GM12878 (cell line): ENCODE measurements at places on chromosomes 6 and 20.

GRCh38 chr6:137542713-137543112, 48.5 kb upstream of the OLIG3 start:
- DNase-seq = no peak

- DNase-seq = no peak
Observed at GRCh38 chr6:168129292-168130167, 50.5 kb upstream of the FRMD1 start.

- no peak for DNase-seq
Observed at GRCh38 chr6:74967821-74968220, 238.0 kb downstream of the COL12A1 start.

DNA sequence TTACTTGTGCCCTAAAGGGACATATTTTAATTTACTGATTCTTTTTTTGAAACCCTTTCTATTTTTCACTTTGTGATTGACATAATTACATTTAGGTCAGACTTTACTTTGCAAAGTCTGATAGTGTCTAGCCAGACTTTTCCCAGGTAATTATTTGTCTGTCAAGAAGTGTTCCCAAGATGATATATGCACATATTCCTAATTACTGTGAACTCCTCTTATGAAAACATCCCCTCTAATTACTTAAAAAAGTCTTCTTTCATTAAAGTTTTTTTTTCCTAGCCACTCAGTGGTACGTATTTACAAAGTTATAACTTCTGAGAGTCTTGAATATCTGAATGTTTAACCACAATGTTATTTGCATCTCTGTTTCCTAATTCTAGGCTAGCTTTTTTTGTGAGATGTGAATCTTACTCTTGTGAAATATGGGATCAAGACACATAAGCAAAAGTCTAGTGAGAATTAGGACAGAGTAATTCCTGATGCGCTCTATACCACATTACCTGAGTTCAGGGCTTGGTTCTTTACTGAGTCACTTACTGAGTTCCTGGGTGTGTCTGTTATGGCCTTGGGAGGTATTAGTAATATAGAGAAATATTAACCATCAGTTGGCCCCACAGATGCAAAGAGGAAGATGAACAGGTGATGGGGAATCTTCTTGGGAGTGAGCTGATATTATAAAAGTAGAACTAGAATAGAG, 27.9 kb downstream of the FAM83B start:
- DNase-seq = no peak

GRCh38 chr20:64140061-64140931, 24.0 kb upstream of the MYT1 start:
- no peak for DNase-seq

GRCh38 chr6:157328108-157328692, 4.9 kb upstream of the TMEM242 start:
- DNase-seq = no peak

GRCh38 chr6:16420715-16421461, 182.5 kb downstream of the GMPR start:
- peak; percentile 97 for DNase-seq

GRCh38 chr6:87378947-87379346, 28.8 kb upstream of the CFAP206 start:
- no peak for DNase-seq

DNA sequence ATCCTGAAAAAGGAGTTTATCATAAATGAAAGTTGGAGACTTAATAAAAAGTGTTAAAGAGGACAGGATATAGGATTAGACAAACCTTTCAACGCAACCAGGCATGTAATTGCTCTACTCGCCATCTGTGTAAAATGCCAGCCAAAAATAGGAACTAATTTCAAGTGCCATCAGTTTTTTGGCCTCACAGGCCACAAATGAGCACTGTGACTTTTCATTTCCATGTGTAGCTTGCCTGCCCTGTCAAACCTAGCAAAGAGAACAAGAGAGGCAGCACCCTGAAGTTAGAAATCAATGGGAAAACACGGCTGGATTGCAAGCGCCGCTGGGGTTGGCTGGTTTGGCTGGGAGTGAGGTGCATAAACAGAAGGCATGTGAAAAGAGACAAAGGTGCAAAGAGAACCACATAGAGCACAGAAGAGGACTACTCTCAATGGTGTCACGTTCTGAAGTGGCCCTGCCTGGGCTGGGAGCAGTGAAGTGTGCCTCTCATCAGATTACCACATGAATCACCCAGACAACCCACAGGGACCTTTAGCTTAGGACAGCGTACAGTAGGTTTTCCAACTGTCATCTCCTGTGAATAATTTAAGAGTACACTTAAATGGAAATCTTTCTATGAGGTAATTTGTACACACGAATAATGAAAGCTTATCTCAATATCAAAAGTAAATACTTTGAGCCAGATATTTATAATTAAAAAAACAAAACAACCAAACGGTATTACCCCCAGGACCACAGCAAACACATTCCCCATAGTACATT, 78.0 kb upstream of the NHSL1 start:
- DNase-seq = peak; percentile 16

GRCh38 chr6:15001326-15001910, 244.5 kb upstream of the JARID2 start:
- DNase-seq = no peak

DNA sequence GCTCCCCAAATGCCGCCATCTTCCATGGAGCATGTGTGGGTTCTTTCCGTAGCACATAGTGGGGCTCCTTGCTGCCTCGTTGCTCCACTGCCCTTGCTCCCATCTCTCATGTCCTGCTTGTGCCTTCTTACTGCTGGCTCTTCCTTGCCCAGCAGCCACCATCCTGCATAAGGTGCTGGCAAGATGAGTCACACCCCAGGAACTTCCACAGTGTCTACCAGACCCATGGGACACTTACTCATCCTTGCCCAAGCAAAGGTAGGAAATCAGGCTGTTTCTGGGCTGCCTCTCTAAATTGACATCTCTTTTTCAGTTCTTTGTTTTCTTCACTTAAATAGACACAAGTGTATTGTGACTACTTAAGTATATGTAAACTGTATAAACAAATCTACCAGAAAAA, 39.4 kb upstream of the RGS17 start:
- DNase-seq = no peak

DNA sequence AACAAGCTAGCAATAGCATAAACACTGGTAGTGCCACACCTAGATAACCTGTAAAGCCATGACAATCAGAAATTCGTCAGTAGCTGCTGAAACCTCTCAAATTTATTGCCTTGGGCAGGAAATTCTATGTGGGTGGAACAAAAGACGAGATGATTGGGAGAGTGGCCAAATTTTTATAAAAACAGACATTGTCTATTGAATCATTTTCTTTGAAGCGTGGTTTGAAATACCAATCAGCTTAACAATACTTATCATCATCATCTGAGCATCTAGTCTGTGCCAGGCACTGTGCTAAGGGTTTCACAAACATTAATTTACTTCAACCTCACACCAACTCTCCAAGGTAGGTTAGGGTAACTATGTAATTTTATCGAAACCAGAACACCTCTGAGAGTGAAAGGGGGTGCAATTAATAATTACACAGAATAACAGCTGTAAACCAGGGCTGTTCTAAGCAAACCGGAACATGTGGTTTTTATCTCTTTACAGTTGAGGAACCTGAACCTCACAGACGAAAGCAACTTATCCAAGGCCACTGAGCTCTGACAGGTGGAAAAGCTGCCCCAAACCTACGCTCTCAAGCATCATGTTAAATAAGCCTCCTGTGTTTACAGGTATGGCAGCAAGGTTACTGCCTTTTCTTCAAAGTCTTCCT, 43.4 kb downstream of the NHSL1 start:
- DNase-seq = peak; percentile 77

GRCh38 chr6:11822346-11822745, 43.7 kb upstream of the ADTRP start:
- no peak for DNase-seq

GRCh38 chr6:41098366-41098765, 25.6 kb downstream of the NFYA start:
- DNase-seq = no peak

- no peak for DNase-seq
Observed at GRCh38 chr6:157381631-157382621, 936 bp downstream of the ZDHHC14 start.

DNA sequence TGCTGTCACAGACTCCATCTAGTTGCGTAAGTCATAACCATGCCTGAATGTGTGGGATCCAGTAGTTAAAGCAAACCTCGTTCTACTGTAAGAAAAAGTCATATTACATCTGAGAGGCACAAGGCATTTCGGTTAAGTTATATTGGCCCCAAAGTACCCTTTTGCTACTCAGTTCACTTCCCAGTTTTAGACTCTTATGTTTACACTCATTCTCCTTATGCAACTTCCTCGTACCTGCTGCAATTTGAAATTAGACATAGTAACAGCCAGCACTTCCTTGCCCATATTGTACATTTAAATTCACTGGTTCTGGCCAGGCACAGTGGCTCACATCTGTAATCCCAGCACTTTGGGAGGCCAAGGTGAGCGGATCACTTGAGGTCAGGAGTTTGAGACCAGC, 37.0 kb downstream of the PEX7 start:
- no peak for DNase-seq

DNA sequence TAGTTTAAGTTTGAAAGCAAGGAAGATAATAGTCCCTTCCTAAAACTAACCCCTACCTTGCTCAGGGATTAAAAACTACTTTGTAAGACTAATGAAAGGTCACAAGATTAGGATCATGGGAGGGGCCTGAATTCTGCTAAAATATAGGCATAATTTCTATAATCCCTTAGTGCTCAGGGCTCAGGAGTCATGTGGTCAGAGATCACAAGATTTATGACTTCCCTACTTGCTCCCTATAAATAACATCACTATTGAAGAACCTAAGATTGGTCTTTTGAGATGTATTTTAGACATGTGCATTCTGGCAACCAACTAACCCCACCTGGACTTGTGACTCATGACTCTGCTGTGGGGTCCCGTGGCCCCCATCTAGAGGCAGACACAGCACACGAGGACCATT, 81.1 kb downstream of the STMND1 start:
- no peak for DNase-seq

- no peak for DNase-seq
Observed at GRCh38 chr6:117615750-117616390, 13.6 kb upstream of the GOPC start.

GRCh38 chr6:148648754-148649453, 97.9 kb upstream of the UST start:
- no peak for DNase-seq

DNA sequence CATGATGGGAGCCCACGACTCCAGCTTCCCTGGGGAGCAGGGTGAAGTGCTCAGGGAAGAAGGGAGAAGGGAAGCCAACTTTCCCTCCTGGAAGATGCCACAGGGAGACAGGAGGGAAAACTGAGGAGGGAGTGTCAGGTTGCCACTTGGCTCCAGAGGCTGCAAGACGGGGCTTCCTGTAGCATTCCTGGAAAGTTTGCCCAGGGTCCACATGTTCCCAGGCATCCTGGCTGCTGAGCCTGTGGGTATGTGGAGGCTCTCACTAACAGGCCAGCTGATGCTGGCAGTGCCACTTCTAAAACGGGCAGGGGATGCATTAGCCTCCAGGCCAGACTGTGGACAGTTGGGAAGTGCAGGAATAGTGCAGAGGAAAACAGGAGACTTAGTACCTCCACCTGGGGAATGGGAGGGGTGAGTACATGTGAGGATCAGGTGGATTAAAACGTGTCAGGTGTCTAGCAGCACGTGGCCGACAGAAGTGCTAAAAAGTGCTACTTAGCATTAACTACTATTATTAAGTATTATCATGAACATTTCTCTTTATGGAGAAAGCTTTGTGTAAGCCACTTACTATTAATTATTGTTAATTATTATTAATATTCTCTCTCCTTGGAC, 33.2 kb downstream of the BANF2 start:
- DNase-seq = no peak

GRCh38 chr6:41430875-41431274, 95.5 kb downstream of the NCR2 start:
- DNase-seq = no peak

- no peak for DNase-seq
Observed at GRCh38 chr20:56454754-56455153, 13.7 kb upstream of the RTF2 start.

DNA sequence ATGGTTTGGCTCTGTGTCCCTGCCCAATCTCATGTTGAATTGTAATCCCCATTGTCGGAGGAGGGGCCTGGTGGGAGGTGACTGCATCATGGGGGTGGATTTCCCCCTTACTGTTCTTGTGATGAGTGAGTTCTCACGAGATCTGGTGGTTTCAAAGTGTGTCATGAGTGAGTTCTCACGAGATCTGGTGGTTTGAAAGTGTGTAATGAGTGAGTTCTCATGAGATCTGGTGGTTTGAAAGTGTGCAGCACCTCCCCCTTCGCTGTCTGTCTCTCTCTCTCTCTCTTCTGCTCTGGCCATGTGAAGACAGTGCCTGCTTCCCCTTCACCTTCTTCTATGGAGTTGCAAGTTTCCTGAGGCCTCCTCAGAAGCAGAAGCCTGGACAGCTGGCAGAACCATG, 87.6 kb downstream of the MYLK4 start:
- DNase-seq = peak; percentile 16

DNA sequence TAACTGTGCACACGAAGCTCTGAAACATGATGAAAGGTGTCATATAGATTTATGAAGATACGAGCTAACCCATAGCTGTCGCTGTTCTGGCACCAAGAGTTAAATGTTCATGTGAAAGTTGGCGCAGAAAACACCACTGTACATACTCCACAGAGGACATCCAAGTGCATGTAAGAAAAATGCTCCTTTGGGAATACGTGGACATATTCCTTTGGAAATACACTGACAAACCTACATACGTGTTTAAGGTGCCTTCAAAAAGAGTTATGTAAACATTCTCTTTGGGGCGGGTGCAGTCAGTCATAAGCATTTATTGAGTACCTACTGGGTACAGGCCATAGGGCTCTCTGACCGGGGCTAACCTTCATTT, 723 bp upstream of the ARID1B start:
- DNase-seq = no peak

GRCh38 chr6:14641423-14642135, 524.0 kb downstream of the CD83 start:
- no peak for DNase-seq

GRCh38 chr6:19691465-19692167, 145.6 kb upstream of the ID4 start:
- no peak for DNase-seq

DNA sequence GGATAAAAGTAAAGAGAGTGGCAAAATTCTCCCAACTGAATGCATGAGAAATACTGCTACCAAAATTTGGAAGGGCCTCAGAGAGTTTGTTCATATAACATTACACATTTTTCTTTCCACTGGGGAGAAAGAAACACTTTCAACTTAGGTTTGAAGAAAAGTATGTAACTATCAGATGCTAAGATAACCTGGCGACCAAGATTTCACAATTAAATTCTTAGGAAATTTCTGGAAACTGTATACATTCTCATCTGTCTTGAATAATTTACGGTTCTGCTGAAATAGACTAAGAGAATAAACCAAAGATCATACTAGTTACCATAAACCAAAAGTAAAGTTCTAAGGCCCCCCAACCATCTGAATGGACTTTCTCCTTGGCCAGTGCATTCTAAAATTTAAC, 413.0 kb upstream of the RUNX2 start:
- no peak for DNase-seq

DNA sequence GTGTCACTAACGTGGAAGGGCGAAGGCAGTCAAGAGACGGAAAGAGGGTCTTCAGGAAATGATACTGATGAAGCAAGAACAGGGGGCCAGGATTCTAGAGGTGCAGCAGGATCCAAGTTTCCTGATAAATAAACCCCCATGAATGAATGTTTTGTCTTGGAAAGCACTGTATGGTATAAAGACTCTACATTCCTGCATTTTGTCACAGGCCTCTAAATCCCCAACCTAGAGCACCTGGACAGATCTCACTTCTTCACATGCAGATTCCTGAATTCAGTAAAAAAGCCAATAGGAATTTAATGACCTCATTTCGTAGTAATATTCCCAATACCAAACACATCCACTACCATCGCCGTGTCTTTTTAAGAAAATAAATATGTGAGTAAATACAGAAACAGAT, 577.8 kb downstream of the PRKN start:
- no peak for DNase-seq
